Cardiac muscle cell (in vitro differentiated cells and primary cell): ENCODE measurements at places on chromosomes 13 and 19. TPM values are rescaled to one million over a fixed set of nuclear protein-coding genes. Genes with fewer than 3 reads are reported as not detected.

BRME1 gene
- total RNA-seq: 4.0 and 8.8 TPM in 2 replicates

DPP9 gene
- total RNA-seq: 47.5 and 50.4 TPM in 2 replicates

ONECUT3 gene
- not detected in 2 replicates for total RNA-seq

GRCh38 chr19:7986321-7987113 is 18.9 kb downstream of the ELAVL1 start:
- DNase-seq: peak; percentile 49

GRCh38 chr13:30906411-30907051 is 460 bp downstream of the MEDAG start:
- peak; percentile 31 for DNase-seq

DNA sequence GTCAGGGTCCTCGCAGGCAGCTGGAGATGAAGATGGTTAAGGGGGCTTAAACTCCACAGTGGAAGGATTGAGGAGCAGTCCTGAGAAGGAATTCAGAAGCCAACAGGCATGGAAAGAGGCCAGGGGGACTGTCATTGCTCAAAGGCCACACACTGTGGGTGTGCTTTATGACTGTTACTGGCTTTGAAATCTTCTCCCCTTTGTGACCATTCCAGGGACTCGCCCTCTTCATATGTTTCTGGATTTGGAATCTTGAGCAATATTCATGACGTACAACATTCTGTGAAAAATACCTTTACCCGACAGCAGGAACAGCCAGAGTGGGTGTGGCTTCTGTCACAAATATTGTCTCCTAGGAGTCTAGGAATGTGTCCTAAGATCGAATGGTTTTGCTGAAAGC is 16.6 kb downstream of the CEACAM7 start:
- no peak for DNase-seq
